Pulmonary artery endothelial cell (primary cell): ENCODE measurements at places on chromosomes 1 and 21. TPM values are rescaled to one million over a fixed set of nuclear protein-coding genes. Genes with fewer than 3 reads are reported as not detected.

CHI3L2 gene
- not detected in 2 replicates for total RNA-seq

C1orf141 gene
- total RNA-seq, result not detected in 2 replicates

ARHGAP29 gene
- total RNA-seq, result 159 and 190 TPM in 2 replicates

SPATA46 gene
- total RNA-seq, result not detected in 2 replicates

MPZ gene
- 0.95 and 0.99 TPM in 2 replicates for total RNA-seq

OR14K1 gene
- not detected in 2 replicates for total RNA-seq

LRIG2 gene
- 9.5 and 12.4 TPM in 2 replicates for total RNA-seq

CSTB gene
- total RNA-seq, result 15.4 and 20.6 TPM in 2 replicates

VASH2 gene
- 0.07 and 0.14 TPM in 2 replicates for total RNA-seq

MRTO4 gene
- total RNA-seq, result 47.0 and 49.6 TPM in 2 replicates

SLC25A34 gene
- total RNA-seq, result 0.20 and 0.42 TPM in 2 replicates

PGBD5 gene
- total RNA-seq, result 0.04 and 0.07 TPM in 2 replicates

TNFRSF18 gene
- total RNA-seq, result 0.18 TPM in 1 of 2 replicates, not detected in the other

TMPRSS2 gene
- not detected in 2 replicates for total RNA-seq

C1orf210 gene
- not detected in 2 replicates for total RNA-seq

IQGAP3 gene
- total RNA-seq, result 19.1 and 37.9 TPM in 2 replicates

ITGB2 gene
- total RNA-seq, result 0.07 and 0.13 TPM in 2 replicates

OLIG2 gene
- total RNA-seq, result not detected in 2 replicates

TAL1 gene
- 37.9 and 54.0 TPM in 2 replicates for total RNA-seq

DNASE2B gene
- total RNA-seq, result not detected in 2 replicates

CHRM3 gene
- total RNA-seq, result 1.6 TPM in 1 of 2 replicates, not detected in the other

PGLYRP4 gene
- total RNA-seq, result not detected in 2 replicates

DNALI1 gene
- 2.0 and 3.2 TPM in 2 replicates for total RNA-seq

SMCP gene
- not detected in 2 replicates for total RNA-seq

CYP4Z1 gene
- not detected in 2 replicates for total RNA-seq

KCNH1 gene
- total RNA-seq, result not detected in 2 replicates

SH2D1B gene
- not detected in 2 replicates for total RNA-seq

NBPF10 gene
- total RNA-seq, result 0.66 and 1.1 TPM in 2 replicates

GJA4 gene
- 17.6 and 29.6 TPM in 2 replicates for total RNA-seq

VHLL gene
- total RNA-seq, result 0.13 TPM in 1 of 2 replicates, not detected in the other

DNAI4 gene
- 2.5 and 3.6 TPM in 2 replicates for total RNA-seq
